K562 (cell line): ENCODE measurements at places on chromosomes 2 and 18. TPM values are rescaled to one million over a fixed set of nuclear protein-coding genes. Genes with fewer than 3 reads are reported as not detected.

Gene ATP6V1B1
- total RNA-seq: not detected in 2 replicates

Gene CD28
- 0.11 TPM in 2 replicates for total RNA-seq

Gene SCN7A
- 0.04 and 0.07 TPM in 2 replicates for total RNA-seq

Gene CNTNAP5
- not detected in 2 replicates for total RNA-seq

GRCh38 chr2:74747411-74748080 lies 86.4 kb upstream of the HK2 start:
- no peak for DNase-seq

- no peak for DNase-seq
Observed at GRCh38 chr2:11796190-11797171, 50.0 kb downstream of the LPIN1 start.

- no peak for DNase-seq
Observed at GRCh38 chr2:42268528-42269151, 92.4 kb downstream of the COX7A2L start.

- no peak for DNase-seq
Observed at GRCh38 chr2:234502285-234502918, 5.5 kb upstream of the ARL4C start.

- DNase-seq: no peak
Observed at GRCh38 chr2:147327613-147328012, 517.2 kb upstream of the ACVR2A start.

- DNase-seq: no peak
Observed at GRCh38 chr2:203672856-203673255, 33.6 kb upstream of the CD28 start.
